ENCODE measurements at places on chromosomes 2 and 18.

- DNase-seq: no peak
Measured at GRCh38 chr2:55111230-55111569, 60.9 kb upstream of the RTN4 start.

DNA sequence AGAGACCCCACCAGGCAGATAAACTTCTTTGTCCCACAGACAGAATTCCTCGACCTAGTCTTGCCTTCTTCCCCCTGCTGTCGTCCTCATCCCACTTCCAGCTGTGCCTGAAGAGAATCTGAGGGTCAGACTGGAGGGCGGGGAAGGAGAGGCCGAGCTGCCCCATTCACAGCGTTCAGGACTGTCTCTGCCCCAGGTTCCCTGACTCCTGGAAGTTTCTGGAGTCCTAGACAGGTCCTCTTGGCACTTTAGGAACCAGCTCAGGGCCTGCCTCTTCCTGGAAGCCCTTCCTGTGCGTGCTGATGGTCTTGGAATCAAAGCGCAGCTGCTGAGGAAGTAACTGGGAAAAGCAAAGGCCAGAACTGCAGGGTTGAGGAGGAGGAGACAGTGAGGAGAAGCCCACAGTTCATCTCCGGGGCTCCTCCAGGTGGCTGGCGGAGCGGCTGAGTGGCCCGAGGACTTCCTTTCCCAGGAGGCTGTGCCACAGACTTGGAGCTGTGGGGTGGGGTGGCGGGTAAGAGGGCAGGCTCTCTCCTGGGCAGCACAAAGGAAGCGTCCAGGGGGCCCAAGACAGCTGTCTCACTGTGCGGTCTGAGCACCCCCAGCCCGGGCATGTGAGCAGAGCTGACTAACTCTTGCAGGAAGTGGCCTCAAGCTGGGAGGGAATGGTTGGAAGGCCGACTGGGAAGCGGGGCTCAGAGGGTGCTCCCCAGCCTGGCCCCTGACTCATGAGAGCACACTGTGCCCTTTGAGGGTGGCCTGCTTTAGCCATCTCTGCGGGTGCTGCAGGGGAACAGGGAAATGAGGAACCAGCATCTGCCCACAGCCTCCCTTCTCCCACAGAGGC, 39.5 kb downstream of the SDC1 start:
- peak; percentile 81 for DNase-seq

GRCh38 chr2:164755952-164756351, 85.7 kb downstream of the COBLL1 start:
- no peak for DNase-seq

DNA sequence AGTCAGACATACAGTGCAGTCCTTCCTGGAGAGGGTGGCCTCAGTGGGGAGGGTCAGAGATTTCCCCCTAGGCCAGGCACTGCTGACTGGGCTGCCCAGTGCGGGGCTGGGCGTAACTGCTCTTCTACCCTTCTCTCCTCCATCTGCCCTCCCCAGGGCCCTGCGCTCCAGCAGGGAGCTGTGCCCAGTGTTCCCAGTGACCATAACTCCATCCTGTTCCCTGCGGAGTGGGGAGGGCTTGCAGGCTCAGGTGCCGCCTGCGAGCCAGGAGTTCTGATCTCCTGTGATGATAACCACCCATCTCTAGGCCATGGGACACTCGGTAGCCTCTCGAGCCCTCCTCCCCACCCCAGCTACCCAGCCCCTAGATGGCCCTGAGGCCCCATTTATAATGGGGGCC, 107.6 kb downstream of the SMAD7 start:
- DNase-seq: no peak

DNA sequence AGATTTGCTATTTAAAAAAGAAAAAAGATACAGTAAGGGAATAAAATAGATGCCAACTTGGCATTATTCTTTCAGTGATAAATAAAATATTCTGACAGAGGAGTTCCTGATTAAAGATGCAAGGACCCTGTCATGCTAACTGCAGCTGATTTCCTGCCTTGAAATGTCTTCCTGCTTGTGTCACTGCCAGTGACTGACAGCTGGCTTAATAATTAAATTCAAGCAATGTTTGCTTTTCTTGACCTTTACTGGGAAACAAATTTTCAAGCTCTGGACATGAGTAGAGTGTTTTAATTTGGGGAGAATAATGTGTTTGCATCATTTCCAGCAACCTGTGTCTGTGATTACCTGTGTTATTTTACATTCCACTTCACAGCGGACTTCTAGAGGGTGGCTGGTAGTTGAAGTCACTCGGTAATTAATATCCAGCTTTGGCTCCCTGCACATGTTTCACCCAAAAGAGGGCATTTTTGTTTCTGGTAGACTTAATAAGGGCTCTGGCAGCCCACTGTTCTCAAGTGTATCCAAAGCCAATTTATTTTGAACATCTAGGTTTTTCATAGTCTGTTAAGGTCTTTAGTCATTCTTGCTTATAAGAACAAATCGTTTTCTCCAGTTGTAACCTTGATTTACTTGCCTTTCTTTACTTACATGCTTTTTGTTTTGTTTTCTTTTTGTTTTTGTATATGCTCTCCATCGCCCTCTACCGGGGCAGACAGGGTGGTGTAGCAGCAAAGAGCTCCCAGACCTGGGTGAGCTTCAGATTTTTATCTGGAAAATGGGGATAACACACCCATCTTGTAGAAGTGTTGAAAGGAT, 48.5 kb upstream of the PROKR1 start:
- DNase-seq: peak; percentile 49

DNA sequence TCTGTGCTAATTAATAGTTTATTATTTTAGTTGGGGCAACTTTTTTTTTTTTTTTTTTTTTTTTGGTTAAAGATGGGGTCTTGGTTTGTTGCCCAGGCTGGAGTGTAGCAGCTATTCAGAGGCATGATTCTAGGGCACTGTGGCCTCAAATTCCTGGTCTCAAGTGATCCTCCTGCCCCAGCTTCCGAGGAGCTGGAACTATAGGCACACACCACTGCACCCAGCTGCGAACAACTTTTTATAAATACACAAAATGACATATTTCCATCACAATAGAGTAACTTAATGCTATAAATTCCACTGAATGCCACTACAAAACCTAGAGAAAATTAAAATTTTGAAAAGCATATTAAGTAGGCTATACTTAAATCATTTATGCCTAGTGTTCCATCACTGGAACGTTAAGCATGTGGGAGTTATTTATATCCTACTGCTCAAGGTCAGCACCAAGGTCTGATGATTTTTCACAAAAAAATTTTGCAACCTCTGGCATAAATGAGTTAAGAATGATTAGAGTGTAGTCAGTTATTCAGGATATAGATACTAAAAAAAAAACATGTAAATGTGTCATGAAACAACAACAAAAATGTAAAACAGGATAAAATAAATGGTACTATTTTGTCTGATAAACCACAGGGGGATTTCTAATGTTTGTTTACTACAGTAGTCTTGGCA, 46.8 kb downstream of the GFPT1 start:
- DNase-seq: no peak

- DNase-seq: peak; percentile 19
Measured at GRCh38 chr2:237859533-237860272, at the start of gene RAMP1. RAMP1 (plus strand) TSS chr2:237859623; CDS start chr2:237859676, 53 bp downstream.

DNA sequence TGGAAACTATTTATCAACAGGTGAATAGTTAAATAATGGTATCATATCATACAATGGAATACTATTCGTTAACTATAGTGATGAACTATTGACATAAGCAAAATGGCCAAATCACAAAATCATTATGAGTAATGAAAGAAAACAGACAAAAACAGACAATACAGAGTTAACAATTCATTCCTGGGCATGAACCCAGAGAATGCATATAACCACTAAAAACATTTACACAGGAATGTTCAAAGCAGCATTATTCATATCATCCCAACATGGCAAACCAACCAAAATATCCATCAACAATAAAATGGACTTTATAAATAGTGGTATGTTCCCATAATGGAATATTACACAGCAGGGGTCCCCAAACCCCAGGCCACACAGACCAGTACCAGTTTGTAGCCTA, 131.2 kb upstream of the CYP1B1 start:
- DNase-seq: no peak

GRCh38 chr2:233980955-233981561, 63.9 kb downstream of the TRPM8 start:
- no peak for DNase-seq

DNA sequence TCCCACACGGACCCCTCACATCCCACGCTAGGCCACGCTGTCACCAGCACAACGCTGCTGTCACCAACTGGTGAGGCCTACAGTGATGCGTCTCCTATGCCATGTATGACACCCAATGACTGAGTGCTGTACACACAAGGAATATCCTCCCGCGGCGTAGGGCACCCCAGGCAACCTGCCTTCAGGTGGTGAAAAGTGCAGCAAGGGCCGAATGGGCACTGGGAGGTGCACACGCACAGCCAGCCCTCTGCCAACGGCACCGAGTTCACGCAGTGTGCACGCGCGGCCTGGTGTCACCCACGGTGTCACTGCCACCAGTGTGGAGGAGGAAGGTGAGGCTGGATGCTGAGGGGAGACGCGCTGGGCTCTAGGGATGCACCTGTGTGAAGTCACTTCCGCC, 4.5 kb downstream of the HS1BP3 start:
- no peak for DNase-seq

GRCh38 chr2:178275600-178275999, 81.3 kb downstream of the OSBPL6 start:
- DNase-seq: peak; percentile 56

DNA sequence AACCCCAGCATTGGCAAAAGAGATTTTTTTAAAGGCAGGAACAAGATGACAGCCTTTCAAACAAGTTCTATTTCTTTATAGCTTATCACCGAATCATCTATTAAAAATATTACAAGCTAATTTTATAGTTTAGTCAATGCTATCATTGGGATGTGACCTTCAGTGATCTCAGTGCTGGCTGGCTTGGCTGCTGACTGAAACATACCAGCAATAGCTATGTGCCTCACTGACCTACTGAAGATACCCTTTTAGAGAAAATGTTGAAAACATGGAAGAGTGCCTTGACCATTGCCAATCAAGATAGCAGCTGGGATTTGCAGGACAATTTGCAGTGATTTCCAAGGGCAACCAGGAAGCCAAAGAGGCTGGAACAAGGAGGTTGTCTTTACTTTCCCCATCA, 44.0 kb downstream of the CSRNP3 start:
- no peak for DNase-seq

DNA sequence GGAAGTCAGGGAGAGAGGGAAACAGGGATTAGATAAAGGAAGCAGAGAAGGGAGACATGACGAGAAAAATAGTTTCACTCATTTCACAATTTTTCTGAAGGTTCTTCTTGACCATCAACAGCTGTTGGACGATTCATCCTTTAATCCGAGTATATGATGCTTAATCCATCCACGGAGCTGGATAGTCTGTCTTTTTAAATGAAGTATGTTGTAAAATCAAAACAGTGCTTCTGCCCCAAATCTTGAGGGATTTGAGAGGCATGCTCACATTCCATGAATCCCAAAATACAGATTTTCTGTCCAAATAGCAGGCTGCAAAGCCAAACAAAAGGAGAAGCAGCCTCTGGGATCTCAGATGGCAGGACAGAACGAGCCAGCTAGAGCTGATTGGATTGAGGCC, 47.5 kb downstream of the EPAS1 start:
- DNase-seq: no peak

- DNase-seq: no peak
Measured at GRCh38 chr2:26639685-26640243, 1.4 kb downstream of the CIB4 start.

DNA sequence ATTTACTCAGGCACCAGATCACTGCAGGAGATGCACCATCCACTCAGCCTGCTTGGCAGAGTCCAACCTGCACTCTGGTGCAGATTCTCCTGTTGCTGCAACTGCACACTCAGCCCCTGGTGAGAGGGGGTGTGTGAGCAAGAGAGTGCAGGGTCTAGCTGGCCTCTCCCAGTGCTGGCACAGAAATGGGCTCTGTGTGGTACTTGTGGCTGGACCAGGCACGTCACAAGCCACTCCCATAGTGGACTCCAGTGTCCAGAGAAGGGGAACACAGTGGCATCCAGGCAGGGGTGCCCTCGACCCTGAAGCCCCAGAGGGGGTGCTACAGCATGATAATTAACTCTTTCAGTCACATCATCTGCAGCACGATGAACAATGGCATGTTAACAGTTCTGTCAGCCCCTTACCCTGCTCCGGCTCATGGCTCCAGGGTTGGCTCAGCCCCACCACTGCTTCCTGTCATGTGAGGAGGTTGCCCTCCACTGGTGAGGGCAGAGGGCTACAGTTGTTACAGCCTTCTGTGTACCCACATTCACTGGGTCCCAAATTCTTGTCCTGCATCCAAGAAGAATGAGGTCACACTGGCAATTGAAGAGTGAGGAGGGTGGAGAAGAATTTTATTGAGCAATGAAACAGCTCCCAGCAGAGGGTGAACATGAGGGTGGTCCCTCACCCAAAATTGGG, 135.7 kb downstream of the EVA1A start:
- DNase-seq: no peak

- peak; percentile 28 for DNase-seq
Measured at GRCh38 chr2:197113275-197113711, 186.8 kb upstream of the PGAP1 start.

DNA sequence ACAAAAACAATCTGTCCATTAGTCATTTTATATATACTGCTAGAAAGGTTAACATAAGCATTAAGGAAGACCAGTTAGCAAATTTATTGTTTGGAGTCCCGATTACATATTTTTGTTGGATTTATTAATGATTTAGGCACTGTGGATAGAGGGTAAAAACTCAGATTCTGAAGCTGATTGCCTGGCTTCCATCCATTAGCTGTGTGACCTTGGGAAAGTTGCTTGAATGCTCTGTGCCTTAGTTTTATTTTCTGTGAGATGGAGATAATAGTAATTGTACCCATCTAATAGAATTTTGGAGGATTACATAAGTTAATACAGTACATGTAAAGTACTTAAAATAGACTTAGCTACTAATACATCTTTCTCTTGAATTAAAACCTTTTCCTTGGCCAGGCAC, 36.3 kb upstream of the NEMP2 start:
- DNase-seq: no peak

GRCh38 chr18:73232933-73233332, 365.1 kb upstream of the NETO1 start:
- DNase-seq: no peak

DNA sequence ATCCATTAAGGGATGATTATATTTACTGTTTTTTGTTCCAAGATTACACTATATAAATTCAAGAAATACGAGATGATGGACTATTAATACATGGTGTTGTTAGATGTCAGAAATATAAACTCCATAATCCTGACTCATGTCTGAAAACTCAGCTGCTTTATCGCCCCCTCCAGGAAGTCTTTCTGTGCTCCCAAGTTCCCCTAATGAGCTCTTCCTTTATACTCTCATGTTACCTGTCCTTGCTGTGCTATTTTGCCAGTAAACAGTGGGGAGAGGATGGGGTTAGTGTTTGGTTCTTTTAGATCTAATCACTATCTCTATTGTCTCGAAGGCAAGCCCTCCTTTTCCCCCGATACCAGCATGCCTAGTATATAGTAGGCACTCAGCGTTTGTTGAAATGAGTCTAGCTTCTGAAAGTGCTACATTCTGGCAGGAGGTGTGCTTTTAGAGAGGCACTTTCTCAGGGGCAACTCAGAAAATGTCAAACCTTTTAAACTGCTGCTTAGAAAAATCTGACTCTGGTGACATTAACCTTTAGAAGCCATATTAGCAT, 21.4 kb upstream of the BARD1 start:
- DNase-seq: no peak

- peak; percentile 24 for DNase-seq
Measured at GRCh38 chr2:58727981-58728656, 487.0 kb upstream of the FANCL start.
